ENCODE measurements at places on chromosomes 12 and 14.

GRCh38 chr12:22577667-22578066, 33.3 kb upstream of the C2CD5 start:
- no peak for DNase-seq

GRCh38 chr12:92149563-92149962, 3.9 kb upstream of the BTG1 start:
- no peak for DNase-seq

- DNase-seq, result no peak
Observed at GRCh38 chr12:69064734-69065443, 131.9 kb upstream of the CPM start.

DNA sequence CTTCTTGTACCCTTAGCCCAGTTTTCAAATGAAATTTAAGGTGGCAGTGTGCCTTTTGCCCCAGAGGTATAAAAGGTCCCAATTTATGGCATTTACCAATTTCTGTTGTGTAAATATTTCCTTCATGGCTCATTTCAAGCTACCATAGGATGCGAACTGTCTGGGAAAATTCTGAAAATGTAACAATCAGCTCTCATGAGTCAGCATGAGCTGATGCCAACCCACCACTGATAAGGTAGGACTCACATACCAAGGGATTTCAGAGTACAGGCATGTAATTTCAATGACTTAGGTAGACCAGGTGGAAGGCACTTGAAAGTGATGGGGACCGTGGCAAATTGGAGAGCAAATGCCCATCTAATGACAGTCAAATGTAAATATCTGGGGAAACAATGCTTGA, 169.5 kb downstream of the TTC8 start:
- no peak for DNase-seq

DNA sequence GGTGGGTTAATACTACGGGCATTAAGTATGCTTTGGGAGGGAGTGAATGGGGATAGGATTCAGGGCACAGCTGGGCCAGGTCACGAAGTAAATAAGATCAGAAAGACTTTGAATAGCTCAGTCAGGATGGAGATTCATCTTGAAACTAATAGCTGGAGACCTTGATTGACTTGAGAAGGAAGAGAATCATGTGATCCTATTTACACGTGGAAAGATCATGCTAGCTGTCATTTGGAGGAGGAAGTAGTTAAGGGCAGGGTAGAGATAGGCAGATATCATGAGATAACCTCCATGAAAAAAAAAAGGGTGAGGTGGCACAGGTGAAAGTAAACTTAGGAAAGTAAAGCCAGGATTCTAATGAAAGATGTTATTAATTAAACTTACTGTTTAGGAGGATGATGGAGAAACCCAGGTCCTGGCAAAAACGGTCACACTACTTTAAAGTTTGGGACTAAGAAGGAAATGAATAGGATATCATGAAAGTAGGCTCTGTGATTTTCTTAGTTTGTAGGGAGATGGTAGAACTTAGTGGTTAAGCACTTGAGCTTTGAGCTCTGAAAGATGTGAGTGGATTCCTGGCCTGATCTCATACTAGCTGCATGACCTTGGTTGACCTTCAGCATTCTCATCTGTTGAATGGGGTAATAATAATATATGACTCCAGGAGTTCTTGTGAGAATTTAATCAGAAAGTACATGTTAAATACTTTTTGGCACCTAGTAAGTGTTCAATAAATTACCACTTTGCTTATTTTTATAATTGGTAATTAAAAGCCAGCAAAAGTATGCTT, 439.0 kb downstream of the NRXN3 start:
- DNase-seq, result no peak

- DNase-seq, result no peak
Observed at GRCh38 chr14:26398616-26399015, 199.2 kb downstream of the NOVA1 start.

GRCh38 chr12:103109861-103110260, 152.4 kb downstream of the ASCL1 start:
- no peak for DNase-seq

GRCh38 chr14:79584679-79585078, 626.6 kb downstream of the DIO2 start:
- DNase-seq, result no peak

GRCh38 chr12:12126551-12126950, 55.8 kb downstream of the BCL2L14 start:
- DNase-seq, result no peak

DNA sequence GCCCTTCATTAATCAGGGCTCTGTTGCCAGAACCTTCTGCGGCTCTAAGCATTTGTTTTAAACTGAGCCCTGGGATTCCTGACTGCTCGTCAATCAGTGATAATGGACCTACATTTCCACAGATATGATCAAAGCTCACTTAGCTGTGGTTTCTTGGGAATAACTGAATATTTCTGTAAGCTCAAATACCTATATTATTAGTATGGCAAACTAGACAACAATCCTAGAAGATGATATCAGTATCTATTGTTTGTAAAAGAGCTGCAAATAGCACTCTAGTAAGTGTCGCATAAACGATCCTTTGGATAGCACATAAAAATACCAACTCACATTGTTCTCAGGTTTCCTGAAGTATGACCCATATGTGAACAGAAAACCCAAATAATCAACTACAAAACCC, 150.4 kb downstream of the PPM1H start:
- no peak for DNase-seq
